Activated CD4-positive, alpha-beta T cell treated with anti-CD3 and anti-CD28 coated beads, Interleukin-10, Interleukin-2, amounts not matched to agents 100 ng/mL and 50 ng/mL, durations not matched to agents 16 hours and 8 hours (primary cell): ENCODE measurements at places on chromosomes 4 and X.

DNA sequence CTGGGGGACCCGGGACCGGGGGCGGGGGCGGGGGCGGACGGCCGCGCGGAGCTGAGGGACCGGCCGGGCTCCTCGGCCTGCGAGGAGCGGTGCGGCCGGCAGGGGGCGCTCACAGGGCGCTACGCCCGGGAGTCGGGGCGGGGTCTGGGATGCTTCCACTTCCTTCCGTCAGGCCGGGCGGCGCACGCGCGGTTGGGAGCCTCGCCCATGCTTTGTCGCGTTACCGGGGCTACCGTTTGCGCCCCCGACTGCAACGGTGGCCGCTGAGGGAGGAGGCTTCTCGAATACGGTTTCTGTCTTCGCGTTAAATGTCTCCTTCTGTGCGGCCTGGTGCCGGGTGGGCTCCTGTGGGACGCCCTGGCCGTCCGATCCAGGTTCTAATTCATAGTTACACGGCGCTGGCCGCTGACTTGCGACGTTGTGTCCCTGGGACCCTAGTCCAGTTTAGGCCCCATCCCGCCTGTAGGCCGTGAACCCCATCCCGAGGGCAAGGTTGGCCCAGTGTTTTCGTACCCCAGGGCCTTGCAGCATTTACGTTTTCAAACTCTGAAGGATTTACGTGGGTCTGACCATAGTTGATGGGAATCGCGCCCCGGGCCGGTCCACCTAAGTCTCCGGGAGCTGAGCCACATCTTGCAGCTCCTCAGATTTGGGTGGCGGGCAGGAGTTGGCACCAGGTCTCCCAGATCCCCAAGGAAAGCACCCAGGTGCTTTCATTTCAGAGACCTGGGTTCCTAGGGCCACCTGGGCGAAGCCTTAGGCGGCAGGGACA lies 549 bp downstream of the MSL3 start:
- peak; percentile 91 for DNase-seq

GRCh38 chr4:118367361-118367760 lies 14.6 kb upstream of the PRSS12 start:
- DNase-seq: no peak

DNA sequence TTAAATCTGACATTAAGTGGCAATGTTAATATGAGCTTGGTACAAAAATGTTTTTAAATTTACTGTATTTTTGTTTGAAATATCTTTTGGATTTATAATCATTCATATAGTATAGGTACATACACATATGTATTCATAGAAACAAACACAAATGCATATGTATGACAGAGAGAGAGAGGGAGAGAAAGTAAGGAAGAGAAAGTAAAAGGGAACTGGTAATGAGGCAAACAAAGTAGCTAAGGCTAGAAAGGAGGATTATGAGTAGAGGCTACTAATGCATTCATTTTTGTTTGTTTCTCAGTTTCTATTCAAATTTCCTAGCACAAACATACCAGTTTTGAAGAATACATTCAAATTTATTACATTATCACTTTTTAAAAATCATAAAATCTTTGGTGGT lies 132.4 kb downstream of the GLRA3 start:
- no peak for DNase-seq

DNA sequence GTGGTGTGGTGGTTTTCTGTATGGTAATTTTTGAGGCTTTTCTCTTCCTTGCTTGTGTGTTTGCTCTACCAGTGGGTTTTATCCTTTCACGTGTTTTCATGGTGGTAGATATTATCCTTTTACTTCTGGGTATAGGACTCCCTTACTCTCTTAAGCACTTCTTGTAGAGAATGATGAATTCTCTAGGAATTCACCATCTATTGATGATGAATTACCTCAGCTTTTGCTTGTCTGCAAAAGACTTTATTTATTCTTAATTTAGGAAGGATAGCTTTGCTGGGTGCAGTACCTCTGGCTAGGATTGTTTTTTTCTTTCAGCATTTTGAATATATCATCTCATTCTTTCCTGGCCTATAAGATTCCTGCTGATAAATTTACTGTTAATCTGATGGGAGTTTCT lies 415.3 kb downstream of the PDGFC start:
- DNase-seq: no peak

DNA sequence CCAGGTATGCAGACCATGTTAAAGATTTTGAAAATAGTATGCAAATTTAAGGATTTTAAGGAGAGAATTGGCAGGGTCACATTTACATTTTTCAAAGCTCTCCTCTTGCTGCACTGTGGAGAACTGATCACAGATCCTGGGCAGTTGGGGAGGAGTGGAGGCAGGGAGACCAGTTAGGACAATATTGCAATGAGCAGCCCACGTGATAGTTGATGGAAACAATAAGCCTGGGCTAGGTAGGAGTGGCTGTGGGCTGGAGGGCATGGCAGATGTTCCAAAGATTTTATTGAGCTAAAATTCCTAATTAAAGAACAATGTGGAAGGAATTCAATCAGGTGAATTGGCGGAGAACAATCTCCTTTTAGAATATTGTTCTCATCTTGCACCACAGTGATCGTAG lies 50.6 kb downstream of the ENPEP start:
- no peak for DNase-seq

GRCh38 chr4:175637762-175638161 lies 174.3 kb downstream of the GPM6A start:
- no peak for DNase-seq

DNA sequence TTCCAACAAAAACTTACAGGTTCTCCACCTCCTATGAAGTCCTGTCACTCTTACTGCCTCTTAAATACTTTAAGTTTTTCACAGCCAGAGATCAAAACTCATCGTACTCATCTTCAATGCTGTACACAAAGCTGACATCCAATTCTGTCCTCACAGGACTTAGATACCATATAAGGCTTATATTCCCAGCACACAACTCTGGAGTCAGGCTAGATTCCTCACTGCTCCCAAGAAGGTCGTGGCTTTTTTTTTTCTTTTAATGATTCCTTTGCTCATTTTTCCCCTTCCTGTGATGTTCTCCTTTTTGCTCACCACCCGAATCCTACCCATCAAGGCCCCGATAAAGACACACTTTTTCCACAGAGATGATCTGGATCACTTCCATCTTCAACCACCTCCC lies 914 bp downstream of the TRAPPC2 start:
- no peak for DNase-seq

DNA sequence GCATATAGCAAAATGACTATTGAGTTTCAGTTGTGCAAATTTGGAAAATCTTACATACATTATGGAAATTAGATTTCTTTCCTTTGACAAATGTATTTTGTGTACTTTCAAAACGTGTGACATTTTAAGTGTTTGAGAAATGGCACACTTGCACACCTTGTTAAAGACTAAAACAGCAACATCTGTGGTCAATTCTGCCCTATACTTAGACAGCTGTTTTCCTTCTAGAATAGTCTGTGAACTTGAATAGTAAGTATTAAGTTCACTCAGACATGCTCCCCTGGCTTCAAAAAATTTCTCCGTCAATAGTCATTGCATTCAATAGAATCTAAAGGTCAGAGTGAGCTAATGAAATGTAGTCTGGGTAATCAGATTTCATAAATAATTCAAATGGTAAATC lies 21.7 kb upstream of the TBC1D9 start:
- DNase-seq: no peak

DNA sequence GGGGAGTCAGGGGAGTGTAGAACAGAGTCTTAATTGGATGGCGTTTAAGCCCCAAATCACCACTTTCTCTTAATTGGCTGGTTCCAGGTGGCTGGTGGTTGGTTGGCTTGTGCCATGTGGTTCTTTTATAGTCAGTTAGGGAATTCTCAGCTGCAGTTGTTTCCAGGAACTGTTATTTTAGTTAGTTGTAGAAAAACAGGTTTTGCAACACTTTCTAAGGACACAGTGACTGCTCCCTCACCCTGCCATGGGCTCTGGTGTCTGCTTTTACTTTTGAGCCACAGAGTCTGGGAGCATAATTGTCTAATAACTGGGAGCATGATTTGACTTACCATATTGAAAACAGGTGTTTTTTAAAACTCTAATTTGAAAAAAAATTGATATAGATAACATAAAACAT lies 75.8 kb upstream of the PCDH18 start:
- no peak for DNase-seq

GRCh38 chr4:148238811-148239493 lies 203.3 kb downstream of the NR3C2 start:
- DNase-seq: no peak

GRCh38 chrX:37371578-37371991 lies 22.4 kb downstream of the PRRG1 start:
- no peak for DNase-seq
